ENCODE measurements at places on chromosomes 4 and X.

- peak; percentile 66 for DNase-seq
These were observed at the start of gene SMS for GRCh38 chrX:21940356-21940829. SMS (plus strand) TSS chrX:21940709; CDS start chrX:21940825, 116 bp downstream.

DNA sequence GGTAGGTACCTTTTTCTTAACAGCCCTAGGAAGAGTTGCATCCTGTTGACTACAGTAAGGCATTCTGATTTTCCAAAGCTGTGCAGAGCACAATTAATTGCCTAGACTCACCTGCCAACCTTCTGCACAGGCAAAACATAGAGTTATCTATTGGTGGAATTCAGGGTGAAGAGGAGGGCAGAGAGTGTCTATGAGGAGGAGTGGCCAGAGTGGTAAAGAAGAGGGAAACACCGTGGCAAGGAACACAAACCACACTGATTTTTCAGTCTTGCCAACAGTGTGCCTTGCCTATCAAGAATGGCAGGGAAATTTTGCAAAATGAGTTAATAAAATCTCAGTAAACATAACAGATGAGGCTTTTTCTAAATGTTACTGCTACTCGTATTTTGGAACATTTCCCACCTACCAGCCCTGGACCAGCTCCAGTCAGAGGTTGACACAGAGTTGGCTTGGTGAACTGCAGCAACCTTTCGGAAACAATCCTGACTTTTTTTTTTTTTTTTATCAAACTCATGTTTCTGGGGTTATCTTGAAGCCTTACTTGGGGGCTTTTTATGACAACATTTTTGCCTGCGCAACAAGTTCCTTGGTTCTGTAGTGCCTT lies 67.9 kb upstream of the CAPN6 start:
- DNase-seq = no peak

DNA sequence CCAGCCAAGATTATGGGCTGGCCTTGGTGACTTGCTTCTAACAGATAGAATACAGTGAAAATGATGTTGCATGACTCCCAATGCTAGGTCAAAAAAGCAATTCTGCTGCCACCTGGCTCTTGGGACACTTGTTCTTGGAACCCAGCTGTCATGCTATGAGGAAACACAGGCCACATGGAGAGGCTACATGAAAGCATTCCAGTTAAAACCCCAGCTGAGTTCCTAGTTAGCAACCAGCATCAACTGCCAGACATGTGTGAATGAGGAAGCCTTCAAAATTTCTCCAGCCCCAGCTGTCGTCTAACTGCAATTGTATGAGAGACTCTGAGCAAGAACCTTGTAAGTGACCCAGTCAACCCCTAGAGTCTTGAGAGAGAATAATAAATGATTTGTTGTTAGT lies 105.2 kb upstream of the FGF16 start:
- DNase-seq = no peak

DNA sequence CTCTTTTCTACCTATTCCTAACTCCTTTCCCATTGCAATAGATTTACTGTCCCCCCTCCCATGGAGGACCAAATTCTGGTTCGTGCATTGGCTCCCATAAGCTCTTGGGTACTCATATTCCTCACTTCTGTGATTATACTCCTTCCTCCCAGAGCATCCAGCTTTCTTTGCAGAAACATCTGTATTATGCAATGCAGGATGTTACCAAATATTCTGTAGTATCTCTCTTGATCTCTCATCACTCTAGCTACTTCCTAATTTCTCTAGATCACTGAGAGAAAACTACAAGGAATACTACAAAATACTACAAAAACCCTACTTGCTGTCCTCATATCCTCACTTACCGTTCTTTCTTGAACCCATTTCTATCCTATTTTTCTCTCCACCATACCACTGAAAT lies 395.9 kb upstream of the HS3ST1 start:
- DNase-seq = no peak

DNA sequence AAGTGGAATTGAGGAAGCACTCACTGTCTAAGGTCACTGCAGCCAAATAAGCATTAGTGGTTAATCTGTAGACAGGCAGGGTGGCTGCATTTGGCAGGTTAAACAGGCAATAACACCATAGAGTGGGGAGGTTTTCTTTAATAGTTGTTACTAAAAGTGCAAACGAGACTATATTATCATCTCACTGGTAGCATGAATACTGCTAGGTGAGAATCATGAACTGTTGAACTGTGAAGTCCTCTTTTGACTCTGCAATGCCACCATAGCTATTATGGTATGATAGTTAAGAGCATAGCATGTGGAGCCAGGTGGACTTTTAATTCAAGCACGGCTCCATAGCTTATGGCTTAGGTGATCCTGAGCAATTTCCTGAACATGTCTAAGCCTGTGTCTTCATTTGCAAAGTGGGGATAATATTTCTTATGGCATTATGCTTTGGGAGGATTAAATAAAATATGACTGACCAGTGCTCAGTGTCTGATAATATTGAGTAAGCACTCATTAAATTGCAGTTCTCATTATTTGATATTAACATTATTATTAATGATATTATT lies 235.6 kb upstream of the HHIP start:
- no peak for DNase-seq

- DNase-seq = no peak
These were observed 462.3 kb upstream of the ADGRL3 start for GRCh38 chr4:60737858-60738257.

DNA sequence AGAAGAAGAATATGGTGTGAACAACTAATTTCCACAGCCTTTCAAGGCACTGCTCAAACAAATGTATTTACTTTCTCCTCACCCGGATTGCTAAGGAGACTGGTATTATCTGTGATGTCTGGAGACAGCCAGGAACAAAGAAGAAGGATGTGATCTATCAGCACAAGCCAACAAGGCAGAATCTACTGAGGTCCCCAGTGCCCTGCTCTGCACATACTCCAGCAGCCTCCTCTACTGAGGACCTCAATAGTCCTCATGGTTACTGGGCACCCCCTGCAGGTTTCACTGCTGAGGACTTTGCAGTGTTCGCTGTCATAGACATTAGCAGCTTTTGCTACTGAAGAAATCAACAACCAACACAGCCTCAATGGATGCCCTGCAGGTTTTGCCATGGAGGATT lies 930.1 kb downstream of the ADGRL3 start:
- no peak for DNase-seq

GRCh38 chr4:1209821-1210220 lies 37.4 kb upstream of the SPON2 start:
- no peak for DNase-seq

DNA sequence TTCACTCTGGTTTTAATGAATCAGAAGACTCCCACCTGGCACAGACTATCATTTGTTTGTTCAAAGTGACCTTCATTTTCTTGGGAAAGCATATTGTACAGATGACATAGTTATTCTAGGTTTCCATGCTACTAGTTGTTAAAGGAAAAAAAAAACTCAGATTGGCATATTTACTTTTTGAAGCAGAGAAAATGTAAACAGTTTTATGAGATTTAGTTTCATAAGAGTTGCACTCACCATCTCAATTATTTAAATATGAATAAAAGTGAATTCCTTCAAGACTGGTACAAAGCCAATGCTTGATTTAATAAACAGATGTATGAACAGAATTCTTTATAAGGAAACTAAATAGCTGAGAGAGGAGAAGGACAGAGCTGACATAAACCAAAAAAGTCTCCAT lies 280.3 kb upstream of the UGT8 start:
- no peak for DNase-seq

- no peak for DNase-seq
These were observed 945.9 kb upstream of the NDST4 start for GRCh38 chr4:116059361-116059760.

DNA sequence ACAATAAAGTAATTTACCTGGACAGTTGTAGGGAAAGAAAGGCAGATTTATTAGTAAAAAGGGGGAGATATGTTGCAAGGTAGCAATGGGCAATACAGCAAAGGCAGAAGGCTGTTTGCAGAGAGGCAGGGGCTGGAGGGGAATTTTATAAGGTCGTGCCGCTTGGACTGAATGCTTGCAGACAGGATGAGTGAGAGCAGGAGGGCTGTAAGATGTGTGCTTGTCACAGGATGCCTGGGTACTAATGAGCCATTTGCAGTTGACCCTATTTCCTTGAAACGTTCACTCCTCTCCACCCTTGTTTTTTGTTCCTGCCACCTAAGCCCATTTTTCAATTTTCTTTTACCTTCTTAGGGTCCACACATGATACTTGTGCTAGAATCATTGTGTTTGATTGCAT lies 214.7 kb downstream of the TRAM1L1 start:
- DNase-seq = no peak

GRCh38 chr4:152606753-152607152 lies 70.9 kb upstream of the FBXW7 start:
- no peak for DNase-seq

- DNase-seq = no peak
These were observed 5.0 kb upstream of the AFAP1 start for GRCh38 chr4:7944599-7945220.

- no peak for DNase-seq
These were observed 76.5 kb upstream of the PLAC8 start for GRCh38 chr4:83191026-83191425.

- no peak for DNase-seq
These were observed 196.0 kb upstream of the PSAPL1 start for GRCh38 chr4:7630568-7631287.

DNA sequence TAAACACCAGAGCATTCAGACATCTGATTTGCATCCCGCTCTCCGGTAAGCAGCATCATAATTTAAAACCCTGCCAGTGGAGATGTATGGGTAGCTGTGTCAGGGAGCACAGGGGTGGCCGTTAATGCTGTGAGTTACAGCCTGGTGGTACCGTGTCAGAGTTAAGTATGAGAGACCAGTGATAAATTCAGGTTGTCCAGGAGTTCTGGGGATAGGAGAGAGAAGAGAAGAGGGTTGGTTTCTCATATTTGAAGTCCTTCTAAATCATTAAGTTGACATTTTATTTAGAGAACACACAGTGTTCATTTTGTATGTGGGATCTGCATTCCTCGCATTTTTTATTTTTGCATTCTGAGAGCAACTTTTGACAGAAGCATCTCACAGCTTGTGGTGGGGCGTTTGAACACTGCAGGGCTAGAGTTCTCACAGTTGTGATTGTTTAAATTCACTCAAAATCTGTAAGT lies 157.6 kb downstream of the DCLK2 start:
- no peak for DNase-seq

DNA sequence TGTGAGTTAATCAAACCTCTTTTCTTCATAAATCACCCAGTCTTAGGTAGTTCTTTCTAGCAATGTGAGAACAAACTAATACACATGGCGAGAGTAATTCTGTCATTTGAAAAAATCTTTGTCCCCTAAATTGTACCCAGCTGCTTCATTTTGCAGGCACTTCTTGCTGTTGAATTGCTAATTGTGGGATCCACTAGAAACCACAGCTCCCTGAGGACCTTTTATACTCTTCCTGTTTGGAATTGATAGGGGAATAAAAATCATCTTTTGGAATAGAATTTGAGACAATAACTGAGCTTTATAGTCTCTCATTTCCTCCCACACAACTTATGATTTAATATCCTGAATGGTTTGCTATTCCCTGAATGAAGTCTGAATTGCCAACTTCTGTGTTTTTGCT lies 170.2 kb downstream of the PACRGL start:
- no peak for DNase-seq

GRCh38 chrX:55451141-55451540 lies 786 bp upstream of the MAGEH1 start:
- no peak for DNase-seq

DNA sequence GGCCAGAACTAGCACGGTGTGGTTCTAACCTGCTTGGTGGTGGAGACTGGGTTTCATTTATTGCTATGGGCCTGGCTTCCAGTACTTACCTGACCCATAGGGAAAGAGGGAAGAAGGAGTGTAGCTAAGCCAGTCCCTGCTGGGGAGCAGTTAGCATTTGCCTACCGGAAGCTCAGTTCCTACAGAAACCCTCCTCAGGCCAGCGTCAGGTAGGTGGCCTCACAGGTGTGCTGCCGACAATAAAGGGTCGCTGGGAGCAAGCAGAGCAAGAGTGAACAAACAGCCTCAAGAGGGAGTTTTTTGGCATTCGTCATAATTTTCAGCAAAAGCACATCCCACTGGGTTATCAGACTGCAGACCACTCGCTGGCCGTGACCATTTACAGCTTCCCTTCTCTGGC lies 740.6 kb upstream of the TENM3 start:
- DNase-seq = no peak

GRCh38 chrX:20712811-20713210 lies 446.1 kb upstream of the RPS6KA3 start:
- DNase-seq = no peak

DNA sequence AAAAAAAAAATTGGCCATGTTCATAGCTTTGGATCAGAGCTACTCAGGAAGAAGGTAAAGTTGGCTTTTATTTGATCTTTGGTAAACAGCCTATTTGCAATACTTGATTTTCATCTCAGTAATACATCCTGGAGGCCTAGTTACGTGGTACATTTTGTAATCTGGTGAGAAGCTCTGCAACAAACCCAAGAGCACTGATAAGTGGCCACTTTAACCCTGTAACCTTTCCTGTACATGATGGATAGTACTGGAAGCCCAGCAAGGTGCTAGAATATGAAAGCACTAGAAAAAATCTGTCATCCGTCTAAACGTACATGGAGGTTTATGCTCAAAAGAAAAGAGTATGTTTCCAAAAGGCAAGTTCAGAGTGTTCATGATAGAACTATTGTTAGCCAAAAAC lies 88.3 kb upstream of the BMP2K start:
- DNase-seq = no peak

Measured in activated T-cell treated with anti-CD3 and anti-CD28 coated beads for 48 hours (primary cell).